ENCODE measurements at places on chromosomes 1 and 21.
A peak's percentile ranks its signal among the peaks of the same experiment; 100 is the strongest.

GRCh38 chr1:247459507-247459906 lies 1.6 kb upstream of the OR2B11 start:
- DNase-seq, result no peak

GRCh38 chr1:18542351-18542750 lies 61.6 kb downstream of the KLHDC7A start:
- DNase-seq, result no peak

DNA sequence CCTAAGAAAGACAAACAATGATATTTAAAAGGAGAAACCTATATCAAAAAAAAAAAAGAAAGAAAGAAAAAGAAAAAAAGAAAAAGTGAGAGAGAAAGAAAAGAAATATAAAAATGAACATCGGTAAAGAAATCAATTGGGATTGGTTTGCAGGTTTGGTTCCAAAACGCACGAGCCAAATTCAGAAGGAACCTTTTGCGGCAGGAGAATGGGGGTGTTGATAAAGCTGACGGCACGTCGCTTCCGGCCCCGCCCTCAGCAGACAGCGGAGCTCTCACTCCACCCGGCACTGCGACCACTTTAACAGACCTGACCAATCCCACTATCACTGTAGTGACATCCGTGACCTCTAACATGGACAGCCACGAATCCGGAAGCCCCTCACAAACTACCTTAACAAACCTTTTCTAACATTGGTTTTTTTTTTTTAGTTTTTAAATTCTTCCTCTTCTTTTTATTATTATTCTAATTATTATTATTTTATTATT lies 11.7 kb downstream of the LHX9 start:
- DNase-seq, result no peak

DNA sequence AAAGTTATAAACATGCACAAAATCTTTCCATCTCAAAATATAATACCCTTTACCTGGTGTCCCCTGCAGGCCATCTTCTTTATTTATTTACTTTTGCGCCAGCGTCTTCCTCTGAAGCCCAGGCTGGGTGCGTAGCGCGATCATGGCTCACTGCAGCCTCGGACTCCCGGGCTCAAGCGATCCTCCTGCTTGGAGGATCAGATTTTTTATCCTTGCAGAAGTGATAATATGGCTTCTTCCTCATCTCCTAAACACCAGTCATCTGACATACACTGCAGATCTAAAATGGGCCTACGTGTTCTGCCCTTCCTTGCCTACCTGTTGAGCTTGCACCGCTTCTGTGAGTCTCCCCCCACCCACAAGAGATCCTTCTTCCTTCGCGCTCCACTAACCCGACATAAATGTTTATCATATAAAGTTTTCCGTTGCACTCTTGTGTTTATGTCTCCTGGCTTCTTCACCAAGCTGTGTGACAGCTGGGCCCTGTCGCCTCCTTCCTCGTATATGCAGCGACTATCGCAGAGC lies 506 bp upstream of the SRP9 start:
- no peak for DNase-seq

- DNase-seq, result no peak
Observed at GRCh38 chr1:95076034-95076433, 3.3 kb upstream of the ALG14 start.

DNA sequence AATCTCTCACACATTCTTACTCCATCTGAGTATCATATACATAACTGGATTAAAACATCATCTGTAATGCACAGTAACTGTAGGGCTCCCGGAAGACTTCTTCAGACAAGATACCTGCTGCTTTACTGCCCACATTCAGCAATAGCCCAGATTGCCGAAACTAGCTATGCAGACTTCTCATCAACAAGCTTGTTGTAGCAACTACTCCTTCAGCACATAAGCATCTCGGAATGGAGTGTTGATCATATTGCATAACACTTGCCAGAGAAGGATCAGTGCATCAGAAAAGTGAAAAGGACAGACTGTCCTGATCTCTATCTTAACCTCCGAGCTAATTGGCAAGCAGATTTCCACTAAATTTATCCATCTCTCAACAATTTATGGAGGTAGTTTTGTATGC lies 354.6 kb upstream of the C1orf87 start:
- DNase-seq, result no peak

DNA sequence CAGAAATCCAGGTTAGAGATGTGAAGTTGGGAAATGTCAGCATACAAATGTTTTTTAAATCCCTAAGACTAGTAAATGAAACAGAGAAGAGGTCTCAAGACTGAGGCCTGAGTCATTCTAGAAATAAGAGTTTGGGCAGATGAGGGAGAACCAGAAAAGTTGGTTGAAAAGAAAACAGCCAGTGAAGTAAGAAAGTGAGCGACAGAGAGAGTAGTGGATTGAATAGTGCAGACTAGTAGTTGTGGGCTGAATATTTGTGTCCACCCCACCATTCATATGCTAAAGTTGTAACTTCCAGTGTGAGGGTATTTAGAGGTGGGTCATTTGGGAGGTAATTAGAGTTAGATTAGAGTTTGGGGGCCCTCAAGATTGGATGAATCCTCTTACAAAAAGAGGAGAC lies 889.2 kb downstream of the TTLL7 start:
- DNase-seq, result no peak

GRCh38 chr1:178243119-178243518 lies 149.2 kb downstream of the RASAL2 start:
- no peak for DNase-seq

GRCh38 chr1:156957634-156958033 lies 37.2 kb downstream of the LRRC71 start:
- no peak for DNase-seq

DNA sequence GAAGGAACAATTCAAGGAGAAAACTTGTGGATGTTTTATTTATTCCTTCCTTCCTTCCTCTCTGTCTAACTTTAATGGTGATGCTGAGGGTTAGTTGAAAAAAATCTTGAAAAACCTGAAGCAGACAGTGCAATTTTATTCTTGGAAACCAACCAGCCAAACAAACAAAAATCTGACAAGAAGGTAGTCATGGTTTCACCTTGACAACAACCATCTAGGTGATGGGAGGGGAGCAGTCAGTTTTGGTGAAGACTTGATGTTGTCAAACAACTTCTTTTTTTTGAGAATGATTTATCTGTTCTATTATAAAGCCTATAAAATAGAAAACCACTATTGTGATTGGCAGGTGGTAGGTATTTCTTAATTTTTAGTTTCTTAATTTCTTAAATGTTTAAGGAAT lies 92.4 kb upstream of the GPR88 start:
- DNase-seq, result no peak

- no peak for DNase-seq
Observed at GRCh38 chr1:145983960-145984830, 12.2 kb downstream of the TXNIP start.

- DNase-seq, result peak; percentile 39
Observed at GRCh38 chr1:160006312-160006940, 25.4 kb downstream of the PIGM start.

DNA sequence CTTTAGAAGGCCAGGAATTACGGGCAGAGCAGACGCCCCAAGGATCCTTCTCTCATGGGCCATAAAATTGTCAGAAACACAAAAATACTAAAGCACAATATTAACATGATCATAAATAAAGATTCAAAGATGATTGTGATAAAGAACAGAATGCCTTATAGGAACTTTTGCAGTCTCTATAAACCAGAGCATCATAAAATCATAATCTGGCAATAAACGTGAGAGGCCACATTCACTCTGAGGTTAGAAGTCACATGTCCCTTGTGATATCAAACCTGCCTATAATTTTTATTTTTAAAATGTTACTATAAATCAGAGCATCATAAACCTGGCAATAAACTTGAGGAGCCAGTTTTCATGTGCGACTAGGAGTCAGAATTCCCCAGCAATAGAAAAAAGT lies 100.5 kb downstream of the ZBTB18 start:
- no peak for DNase-seq

- no peak for DNase-seq
Observed at GRCh38 chr1:107727866-107728265, 237.1 kb downstream of the VAV3 start.

DNA sequence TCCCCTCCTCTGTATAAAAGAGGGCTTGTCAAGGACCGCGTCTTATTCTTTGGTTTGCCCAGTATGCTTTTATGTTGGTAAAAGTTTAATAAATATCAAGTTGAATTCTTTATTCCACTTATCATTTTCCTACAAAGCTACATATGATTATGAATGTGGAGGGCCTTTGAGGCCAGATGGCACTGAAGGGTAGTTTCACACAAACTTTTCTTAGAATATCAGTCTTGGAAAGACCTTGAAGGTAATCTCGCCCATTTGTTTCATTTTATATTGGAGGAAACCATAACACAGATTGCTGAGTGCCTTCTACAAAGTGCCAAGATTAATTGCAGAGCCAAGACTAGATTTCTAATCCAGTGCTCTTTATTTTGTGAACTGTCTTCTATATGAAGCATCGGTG lies 5.8 kb upstream of the FUBP1 start:
- DNase-seq, result no peak

GRCh38 chr1:2984399-2985061 lies 36.7 kb upstream of the ACTRT2 start:
- no peak for DNase-seq

DNA sequence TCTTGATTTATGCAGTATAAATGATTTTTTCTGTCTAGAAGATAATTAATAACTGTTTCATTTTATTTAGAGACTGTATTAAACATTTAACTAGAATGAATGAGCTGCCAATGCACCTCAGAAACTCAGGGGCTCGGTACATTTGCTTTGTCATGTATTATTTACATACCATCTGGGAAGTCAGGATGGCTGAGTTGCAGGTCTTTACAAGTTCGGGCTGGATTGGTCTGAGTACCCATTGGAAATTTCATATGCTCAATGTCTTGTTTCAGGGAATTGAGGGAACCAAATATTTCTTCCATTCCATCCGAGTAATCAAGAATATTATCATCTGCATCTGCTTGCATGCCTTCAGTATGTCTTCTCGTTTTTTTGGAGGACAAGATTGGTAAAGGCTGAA lies 221.7 kb downstream of the COL11A1 start:
- no peak for DNase-seq

GRCh38 chr1:67556297-67556900 lies 126.2 kb upstream of the SERBP1 start:
- DNase-seq, result no peak

DNA sequence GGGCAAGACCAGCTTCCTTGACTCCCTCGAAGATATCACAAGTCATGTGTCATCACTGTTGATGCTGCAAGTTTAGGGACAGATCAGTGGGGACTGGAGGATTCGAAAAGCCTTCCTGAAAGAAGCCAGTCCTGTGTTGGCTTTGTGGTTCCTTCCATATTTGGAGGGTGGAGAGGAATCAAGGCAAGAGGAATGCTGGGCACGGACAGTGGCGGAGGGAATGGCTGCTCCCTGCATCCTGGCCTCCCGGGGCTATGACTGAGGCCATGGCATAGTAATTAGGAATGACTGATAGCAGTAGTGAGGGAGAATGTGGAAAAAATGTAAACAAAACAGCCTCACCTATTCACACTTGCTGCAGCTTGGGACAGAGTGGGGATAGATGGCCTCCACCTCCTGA lies 36.4 kb downstream of the VANGL1 start:
- no peak for DNase-seq

DNA sequence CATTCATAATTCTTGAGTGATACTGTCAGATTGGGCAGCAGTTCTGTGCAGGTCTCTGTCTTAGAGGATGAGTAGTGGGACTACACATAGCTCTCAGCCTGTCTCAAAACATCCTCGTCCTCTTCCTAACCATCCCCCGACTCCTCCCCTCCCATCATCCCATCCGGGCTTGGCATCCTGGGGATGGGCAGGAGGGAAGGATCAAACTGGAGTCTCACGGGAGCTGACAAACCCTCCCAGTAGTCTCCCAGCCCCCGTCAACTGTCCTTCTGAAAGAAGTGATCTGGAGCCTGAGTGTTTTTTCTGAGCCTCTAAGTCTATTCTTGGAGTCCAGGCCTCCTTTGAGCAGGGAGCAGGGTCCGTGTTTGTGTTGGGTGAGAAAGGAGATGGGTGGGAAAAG lies 102.0 kb downstream of the PAX7 start:
- DNase-seq, result no peak

GRCh38 chr1:2312515-2313301 lies 78.6 kb downstream of the MORN1 start:
- DNase-seq, result no peak

- no peak for DNase-seq
Observed at GRCh38 chr1:87186346-87186745, 142.3 kb upstream of the LMO4 start.

- DNase-seq, result no peak
Observed at GRCh38 chr21:16159213-16159970, 429.6 kb downstream of the USP25 start.

- no peak for DNase-seq
Observed at GRCh38 chr21:27265949-27266348, 299.1 kb upstream of the ADAMTS5 start.

DNA sequence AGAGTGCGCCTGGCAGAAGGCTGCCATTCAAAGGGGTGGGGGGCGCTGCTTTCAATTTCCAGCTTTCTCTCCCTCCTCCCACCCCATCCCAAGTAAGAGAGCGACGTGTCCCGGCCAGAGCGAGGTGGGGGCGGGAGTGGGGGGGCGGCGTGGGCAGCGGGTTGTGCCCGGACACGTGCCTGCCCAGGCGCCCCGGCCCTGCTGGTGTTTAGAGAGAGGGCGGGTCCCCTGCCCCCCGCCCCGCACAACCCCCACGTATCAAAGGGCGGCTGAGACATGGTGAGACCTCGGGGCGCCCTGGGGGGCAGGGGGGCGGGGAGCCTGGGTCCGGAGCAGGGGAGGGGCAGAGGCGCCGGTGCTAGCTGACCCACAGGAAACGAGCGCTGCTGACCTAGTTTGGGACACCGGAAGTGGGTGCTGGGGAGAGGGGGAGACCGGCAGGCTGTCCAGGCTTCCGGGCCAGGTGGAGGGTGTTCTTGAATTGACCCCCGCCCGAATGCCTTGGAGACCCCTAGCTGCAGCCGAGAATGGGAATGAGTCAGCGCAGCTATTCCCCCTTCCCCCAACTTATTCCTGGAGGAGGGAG lies 1.3 kb downstream of the ZBTB7B start:
- no peak for DNase-seq

GRCh38 chr21:46151261-46151988 lies 4.0 kb downstream of the FTCD start:
- DNase-seq, result no peak

Data from stimulated activated CD4-positive, alpha-beta T cell treated with anti-CD3 and anti-CD28 coated beads, Interleukin-1b, Interleukin-23, amount 100 ng/mL, for 1 hour (primary cell).